ENCODE measurements at places on chromosomes 6 and 20.

GRCh38 chr6:68013780-68014515 lies 621.1 kb upstream of the ADGRB3 start:
- no peak for DNase-seq

DNA sequence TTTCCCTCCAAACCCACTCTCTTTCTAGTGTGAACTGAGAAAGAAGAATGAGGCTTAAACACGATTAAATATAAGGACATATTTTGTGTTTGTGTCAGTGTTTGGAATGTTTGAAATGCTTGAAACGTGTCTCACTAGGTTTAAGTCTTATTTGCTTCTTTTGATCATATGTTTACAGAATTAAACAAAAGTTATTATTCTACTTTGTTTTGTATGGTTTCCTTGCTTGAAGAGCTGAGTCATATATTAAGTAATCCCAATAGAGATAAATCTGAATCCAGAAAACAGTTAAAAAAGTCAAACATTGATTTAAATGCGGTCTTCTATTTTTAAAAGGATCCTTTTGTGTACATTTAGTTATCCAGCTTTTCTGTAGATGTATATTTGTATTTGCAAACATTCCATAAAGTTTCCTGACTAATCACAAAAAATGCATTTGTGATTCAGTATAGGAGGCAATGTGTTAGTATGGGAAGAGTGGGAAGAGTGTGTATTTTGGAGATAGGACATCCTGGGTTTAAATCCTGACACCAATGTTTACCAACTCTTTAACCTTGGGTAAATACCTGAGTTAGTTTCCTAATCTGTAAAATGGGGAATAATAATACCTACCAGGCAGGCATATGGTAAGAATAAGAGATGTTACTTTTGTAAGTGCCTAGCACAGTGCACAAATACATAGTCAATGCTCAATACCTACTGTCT lies 72.9 kb downstream of the TSBP1 start:
- no peak for DNase-seq

- no peak for DNase-seq
These were observed 107.1 kb downstream of the ARID1B start for GRCh38 chr6:156884306-156884705.

GRCh38 chr6:159106627-159107241 lies 61.9 kb upstream of the TAGAP start:
- peak; percentile 97 for DNase-seq

GRCh38 chr20:25065625-25066338 lies 7.8 kb upstream of the ACSS1 start:
- peak; percentile 80 for DNase-seq

DNA sequence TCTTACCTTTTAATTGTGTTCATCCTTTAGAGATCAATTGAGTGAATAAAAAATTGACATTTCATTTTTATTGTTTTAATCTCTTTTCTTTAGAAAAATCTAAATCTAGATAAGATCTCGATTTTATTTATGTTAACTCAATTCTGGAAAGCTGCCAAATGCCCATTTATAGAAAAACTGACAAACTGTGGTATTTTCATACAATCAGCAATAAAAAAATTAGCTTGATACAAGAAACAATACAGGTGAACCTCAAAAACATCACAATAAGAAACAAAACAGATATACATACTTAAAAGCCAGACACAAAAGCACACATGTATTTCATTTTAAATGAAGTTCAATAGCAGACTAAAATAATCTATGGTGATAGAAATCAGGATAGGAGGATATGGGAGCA lies 30.0 kb upstream of the ARHGAP18 start:
- no peak for DNase-seq

DNA sequence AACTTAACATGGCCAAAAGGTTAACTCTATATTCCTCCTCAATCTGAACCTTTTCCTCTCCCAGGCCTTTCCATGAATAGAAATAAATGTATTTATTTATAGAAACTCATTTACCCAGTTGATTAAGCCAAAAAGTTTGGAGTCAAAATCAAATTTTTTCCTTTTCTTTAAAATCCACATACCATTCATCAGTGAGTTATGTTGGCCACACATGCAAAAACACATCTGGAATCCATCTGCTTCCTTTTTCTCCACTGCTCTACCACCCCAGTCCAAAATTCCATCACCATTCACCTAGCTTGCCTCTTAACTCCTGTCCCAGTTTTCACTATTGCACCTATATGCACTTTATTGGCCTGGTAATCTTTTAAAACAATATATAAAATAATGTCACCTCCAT lies 62.4 kb upstream of the TMEM200A start:
- DNase-seq, result no peak

Measured in CD4-positive, alpha-beta T cell treated with Interleukin-17A for 1 hour (primary cell).